Endothelial cell of umbilical vein (primary cell): ENCODE measurements at places on chromosomes 12 and 14.

DNA sequence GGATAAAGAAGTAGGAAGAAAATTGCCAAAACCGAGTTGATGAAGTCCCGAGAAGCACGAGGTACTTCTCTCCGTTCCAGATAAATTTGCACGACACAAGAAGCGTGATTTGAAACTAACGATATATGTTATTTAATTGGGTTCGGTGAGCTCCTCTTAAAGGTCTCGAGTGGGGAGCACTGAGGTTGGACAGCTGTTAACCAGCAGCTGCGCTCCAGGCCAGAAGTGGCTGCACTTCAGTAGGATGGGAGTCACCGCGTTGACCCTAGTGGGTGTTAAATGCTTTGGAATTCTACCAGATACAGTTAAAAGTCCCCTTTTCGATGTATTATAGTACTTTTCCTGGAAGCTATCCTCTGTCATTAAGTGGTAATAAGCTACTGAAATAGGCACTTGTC lies 953 bp upstream of the DCAF5 start:
- peak; percentile 49 for DNase-seq

DNA sequence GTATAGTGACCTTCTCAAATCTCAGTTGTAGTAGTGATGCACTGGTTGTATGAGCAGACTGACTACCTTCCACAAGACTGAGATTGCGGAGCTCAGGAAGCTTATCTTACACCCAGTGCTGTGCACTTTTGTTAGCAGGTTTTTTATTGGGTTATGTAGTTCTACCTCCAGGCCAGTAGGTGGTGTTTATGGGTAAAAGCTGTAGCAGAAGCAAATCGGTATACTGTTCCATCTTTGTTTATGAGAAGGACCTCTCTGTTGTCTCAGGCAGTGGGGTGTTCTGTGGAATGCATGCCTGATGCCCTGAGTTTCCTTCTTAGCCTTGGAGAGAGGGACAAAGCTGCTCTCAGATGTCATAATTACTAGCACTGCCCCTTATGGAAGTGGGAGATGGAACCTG lies 217.8 kb downstream of the LRFN5 start:
- DNase-seq = no peak

DNA sequence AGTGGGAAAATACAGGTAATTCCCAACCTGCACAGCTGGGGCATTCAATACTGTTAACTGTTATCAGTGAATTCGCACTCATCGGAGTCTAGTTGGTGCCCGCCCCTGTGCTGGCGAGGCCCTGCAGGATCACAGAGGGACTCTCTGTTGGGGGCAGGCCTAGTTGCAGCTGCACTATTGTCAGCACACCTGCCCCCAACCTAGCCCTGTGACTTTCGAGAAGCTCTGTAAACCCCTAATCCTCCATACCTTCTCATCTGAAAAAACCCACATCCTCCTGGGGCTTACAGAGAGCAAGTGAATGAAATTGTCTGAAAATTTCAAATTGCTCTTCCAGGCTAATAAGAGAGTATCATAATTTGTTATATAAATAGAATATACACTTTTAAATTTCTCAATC lies 132.2 kb upstream of the NUDT4 start:
- DNase-seq = no peak

DNA sequence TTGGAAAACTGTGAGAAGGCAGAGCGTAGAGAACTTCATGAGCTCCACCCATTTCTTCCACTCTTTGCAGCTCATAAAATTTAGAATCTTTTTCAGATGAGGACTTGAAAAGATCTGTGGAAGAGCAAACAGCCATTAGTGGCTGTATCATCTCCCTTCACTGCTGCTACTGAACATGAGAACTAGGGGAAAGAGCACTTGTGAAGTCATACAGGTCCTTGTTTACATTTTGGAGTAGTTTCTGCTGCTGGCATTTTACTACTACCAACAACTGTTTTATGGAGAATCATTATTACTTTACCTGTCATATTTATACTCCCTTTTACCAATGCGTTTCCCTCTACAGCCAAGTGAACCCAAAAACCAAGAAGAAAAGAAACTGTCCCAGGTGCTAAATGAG lies 41.0 kb downstream of the RPGRIP1 start:
- no peak for DNase-seq

- no peak for DNase-seq
Observed at GRCh38 chr12:108525681-108526080, 10.6 kb downstream of the FICD start.

DNA sequence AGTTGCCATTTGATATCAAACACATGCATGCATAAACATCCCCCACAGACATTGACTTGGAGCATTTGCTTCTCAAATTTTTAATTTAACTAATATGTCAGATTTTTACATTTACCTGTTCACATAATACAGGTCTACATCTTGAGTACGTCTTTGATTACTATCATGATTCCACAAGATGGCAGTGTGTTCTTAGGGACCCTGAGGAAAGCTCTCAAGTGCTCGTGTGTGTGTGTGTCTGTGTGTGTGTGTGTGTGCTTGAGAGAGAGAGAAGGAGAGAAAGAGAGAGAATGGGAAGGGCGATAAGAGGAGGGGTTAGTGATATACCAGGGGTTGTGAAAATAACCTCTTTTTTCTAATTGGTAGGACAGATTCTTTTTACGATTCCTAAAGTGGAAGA lies 167.1 kb upstream of the OR4E1 start:
- DNase-seq = no peak

DNA sequence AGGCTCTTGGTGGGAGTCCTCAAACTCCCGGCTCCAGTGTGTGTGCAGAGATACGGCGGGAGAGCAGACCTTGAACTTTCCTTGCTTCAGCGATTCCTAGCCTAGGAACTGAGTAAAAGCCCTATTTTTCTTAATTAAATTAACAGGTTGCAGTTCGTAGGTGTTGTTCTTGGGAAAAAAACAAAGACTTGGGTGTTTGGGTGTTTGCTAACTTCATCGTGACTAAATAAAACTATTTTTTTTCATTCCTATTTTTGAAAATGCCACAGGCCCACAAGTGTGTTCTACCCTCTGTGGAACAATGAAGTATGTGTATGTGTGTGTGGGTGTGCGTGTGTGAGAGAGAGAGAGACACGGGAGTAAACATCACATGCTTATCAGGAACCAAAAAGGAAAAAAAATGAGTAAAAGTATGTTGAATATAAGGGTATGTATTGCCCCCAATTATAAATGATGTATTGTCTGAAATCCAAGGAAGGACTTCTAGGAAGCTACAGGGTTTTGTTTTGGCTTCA lies 651 bp downstream of the TMEM117 start:
- DNase-seq = peak; percentile 49

- no peak for DNase-seq
Observed at GRCh38 chr12:75642226-75642625, 130.8 kb upstream of the KRR1 start.

GRCh38 chr14:31071151-31071550 lies 45.0 kb upstream of the STRN3 start:
- DNase-seq = no peak

DNA sequence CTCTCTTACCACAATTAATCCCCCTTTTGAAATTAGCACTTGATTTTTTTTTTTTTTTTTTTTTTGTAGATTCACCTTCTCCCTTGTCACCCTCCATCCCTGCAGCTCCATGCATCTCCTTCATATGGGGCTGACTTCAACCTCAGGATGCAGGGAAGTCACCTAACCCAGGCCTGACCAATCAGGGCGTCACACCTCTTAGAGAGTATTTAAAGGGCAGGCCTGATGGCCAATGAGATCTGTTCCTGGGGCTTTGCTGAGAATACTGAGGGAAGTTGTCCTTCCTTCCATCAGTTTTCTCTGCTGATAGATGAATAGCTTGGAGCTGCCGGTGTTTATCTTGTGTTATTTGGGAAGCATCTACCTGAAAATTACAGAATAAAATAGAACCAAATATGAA lies 1104.7 kb upstream of the TMEM132C start:
- DNase-seq = no peak

DNA sequence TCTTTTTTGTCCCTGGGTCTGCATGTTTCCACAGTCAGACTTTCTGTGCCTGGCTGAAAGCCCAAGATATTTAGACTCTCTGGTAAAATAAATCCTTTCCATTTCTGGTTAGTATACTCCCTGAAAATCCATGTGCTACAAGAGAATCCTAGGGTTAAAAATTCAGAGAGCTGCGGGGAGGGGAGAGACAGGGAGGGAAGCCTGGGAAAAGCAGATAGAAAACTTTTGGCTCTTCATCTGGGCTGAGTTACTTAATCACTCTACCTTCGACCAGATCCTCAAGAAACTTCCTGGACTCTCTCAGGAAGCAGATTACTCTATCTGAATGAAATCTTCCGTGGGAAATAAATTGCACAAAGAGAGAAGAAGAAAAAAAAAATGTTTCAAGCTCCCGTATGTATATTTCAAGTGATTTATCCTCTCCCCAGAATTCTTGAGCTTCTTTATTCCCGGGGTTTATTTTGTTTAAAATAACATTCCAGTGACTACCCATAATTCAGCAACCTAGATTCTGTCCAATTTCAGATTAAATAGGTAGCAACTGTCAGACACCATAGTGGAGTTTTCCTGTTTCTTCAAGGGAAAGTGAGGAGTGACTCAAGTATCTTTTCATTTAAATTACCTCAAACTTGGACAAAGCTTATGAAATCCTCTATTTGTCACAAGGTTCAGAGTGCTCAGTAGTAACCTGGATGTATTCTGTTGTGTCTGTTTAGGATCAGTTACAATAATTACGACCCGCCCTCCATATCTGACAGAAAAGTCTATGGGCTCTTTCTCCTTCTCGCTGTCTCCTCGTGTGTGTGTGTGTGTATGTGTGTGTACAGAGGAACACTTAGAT lies 163.7 kb downstream of the MYRFL start:
- peak; percentile 70 for DNase-seq

DNA sequence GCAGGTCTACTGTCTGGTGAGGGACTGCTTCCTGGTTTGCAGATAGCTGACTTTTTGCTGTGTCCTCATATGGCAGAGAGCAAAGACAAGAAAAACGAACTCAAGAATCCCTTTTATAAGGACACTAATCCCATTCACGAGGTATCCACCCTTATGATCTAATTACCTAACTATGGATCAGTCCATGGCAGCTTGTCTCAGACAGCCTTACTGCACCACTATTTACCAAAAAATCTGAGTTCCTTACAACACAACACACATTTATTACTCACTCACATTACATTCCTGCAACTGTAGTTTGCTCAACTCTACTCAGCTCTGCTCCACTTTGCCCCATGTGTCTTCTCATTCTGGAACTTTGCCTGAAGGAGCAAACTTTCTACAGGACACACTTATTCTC lies 10.1 kb upstream of the SLC6A15 start:
- DNase-seq = no peak

DNA sequence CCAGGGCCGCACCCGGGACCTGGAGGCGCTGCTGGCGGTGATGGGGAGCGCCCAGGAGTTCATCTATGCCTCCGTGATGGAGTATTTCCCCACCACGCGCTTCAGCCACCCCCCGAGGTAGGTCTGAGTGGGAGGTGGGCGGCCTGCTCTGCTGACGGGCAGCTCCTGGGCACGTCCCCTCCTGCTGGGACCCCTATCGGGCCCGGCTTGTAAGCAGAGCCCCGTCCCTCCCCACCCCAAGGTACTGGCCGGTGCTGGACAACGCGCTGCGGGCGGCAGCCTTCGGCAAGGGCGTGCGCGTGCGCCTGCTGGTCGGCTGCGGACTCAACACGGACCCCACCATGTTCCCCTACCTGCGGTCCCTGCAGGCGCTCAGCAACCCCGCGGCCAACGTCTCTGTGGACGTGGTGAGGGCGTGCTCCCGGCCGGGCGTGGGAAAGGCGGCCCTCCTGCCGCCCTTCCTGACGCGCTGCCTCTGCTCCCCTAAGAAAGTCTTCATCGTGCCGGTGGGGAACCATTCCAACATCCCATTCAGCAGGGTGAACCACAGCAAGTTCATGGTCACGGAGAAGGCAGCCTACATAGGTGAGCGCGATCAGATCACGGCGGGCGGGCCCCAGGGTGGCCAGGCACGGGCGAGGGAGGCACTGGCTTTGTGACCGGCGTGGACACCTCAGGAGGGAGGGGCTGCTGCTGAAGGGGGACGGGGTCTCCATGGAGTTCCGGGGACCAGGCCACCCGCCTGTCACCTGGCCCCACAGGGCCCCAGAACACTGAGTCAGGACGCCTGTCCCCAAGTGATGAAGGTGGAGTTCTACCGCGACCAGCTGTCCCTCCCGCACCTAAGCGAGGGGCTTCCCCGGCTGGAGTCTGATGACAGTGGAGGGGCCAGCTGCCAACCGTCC lies 7.3 kb downstream of the PLD4 start:
- DNase-seq = no peak

- no peak for DNase-seq
Observed at GRCh38 chr12:12999271-12999958, 650 bp downstream of the HEBP1 start.

GRCh38 chr14:94342334-94342934 lies 19.3 kb upstream of the SERPINA6 start:
- peak; percentile 1 for DNase-seq

- DNase-seq = no peak
Observed at GRCh38 chr14:93395231-93395630, 35.5 kb upstream of the UNC79 start.

GRCh38 chr12:6182279-6182898 lies 17.8 kb upstream of the CD9 start:
- peak; percentile 89 for DNase-seq

GRCh38 chr14:101560534-101561113 lies 671 bp upstream of the DIO3 start:
- DNase-seq = no peak

DNA sequence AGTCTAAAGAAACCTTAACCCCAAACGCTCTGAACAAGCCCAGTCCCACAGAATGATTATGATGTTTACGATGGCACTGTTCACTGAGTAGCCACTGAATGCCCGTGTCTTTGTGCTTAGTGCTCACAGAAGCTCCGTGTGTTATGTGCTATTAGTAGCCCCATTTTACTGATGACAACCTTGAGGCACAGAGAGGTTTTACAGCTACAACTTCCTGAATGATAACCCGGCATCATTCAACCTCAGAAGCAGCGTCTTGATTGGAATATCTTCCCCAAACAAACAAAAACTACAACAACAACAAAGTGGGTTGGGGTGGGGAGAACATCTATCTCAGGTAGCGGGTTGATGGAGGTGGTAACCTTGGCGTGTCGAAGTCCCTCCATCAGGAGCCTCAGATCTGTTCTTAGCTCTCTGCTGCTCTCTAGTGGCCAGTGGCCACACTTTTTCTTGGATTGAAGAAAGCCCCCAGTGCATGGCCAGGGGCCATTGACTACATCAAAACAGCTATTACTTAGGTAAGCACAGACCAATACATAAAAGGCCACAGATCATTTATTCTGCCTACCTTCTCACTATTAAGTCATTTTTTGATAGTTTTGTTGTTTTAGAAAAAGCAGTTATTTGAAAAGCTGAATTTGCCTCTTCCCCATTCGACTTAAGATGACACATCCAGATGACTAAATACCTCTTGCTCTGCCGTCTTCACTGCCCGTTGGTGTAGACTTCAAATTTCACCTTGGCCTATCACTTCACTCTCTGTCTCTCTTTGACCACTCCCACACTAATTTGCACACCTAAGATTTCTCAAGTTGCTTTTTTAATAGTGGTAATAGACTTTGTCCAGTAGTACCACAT lies 376.9 kb downstream of the GALC start:
- DNase-seq = no peak

- no peak for DNase-seq
Observed at GRCh38 chr14:72916174-72916573, 10.1 kb upstream of the DCAF4 start.

- DNase-seq = peak; percentile 25
Observed at GRCh38 chr12:91210144-91210543, 27.5 kb upstream of the DCN start.

- DNase-seq = no peak
Observed at GRCh38 chr14:92717571-92718042, 30.8 kb downstream of the LGMN start.

GRCh38 chr14:33545696-33546095 lies 405.2 kb downstream of the EGLN3 start:
- DNase-seq = no peak
